CD4-positive, alpha-beta memory T cell (primary cell): ENCODE measurements at places on chromosomes 16 and 17.

GRCh38 chr16:56278196-56278855 is 87.0 kb downstream of the GNAO1 start:
- no peaks in the 10 kb centered on the region for H3K27me3 ChIP-seq
- peak overlapping the region; percentile 17 for H3K27ac ChIP-seq
- H3K4me1 ChIP-seq, result peaks cover 38% of the 10 kb centered on the region
- DNase-seq, result no peak
- H3K36me3 ChIP-seq, result no peaks in the 10 kb centered on the region

- H3K4me1 ChIP-seq, result no peaks in the 10 kb centered on the region
- DNase-seq, result no peak
- H3K36me3 ChIP-seq, result no peaks in the 10 kb centered on the region
These were observed 10.3 kb downstream of the CDRT4 start for GRCh38 chr17:15456972-15457722.

DNA sequence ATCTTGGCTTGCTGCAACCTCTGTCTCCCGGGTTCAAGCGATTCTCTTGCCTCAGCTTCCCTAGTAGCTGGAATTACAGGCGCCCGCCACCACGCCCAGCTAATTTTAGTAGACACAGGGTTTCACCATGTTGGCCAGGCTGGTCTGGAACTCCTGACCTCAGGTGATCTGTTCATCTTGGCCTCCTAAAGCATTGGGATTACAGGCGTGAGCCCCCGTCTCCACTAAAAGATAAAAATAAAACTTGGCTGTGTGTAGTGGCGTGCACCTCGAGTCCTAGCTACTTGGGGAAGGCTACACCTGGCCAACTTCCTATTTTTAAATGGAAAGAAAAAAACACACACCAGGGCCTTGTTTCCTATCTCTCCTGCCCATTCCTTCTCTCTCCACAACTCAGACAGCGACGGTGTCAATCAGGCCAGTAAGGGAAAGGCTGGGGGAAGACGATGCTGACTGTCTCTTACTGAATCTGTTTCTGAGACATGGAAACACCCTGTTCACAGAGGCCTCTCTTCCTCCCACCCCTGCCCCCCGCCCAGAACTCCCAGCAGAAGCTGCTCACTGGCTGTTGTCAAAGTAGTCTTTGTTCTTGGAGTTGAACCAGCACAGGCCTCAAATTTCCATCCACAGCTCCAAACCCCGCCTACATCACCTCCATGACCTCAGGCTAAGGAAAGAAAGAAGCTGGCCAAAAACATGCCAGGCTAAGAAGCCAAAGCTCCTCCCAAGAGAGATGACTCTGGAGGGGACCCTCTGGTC is 96.6 kb downstream of the NXN start:
- DNase-seq, result no peak
- no peak overlapping the region for H3K4me3 ChIP-seq
- no peak overlapping the region for H3K27ac ChIP-seq

DNA sequence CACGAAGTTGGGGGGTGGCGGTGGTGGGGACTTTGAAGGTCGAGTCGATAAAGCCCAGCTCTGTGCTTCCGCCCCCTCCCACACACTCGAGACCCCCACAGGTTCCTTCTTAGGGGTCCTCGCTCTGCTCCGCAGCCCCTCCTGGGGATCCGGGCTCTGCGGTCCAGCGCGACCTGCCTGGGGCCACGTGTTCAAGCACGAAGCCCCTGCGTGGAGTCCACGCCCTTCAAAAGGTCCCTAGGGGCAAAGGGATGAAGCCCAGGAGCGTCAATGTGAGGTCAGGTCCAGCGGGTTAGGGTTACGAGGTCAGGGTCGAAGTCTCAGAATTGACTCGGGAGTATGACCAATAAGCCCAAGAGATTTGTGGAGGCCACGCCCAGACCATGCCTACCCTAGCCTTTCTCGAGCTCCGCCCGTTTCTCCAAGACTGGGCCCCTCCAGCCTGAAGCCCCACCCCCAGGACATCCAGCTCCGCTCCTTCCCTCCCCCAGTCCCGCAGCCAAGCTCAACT is 786 bp upstream of the CACNA1G start:
- peak; percentile 48 for DNase-seq
- peaks cover 30% of the 10 kb centered on the region for H3K4me1 ChIP-seq
- H3K27ac ChIP-seq, result no peak overlapping the region

DNA sequence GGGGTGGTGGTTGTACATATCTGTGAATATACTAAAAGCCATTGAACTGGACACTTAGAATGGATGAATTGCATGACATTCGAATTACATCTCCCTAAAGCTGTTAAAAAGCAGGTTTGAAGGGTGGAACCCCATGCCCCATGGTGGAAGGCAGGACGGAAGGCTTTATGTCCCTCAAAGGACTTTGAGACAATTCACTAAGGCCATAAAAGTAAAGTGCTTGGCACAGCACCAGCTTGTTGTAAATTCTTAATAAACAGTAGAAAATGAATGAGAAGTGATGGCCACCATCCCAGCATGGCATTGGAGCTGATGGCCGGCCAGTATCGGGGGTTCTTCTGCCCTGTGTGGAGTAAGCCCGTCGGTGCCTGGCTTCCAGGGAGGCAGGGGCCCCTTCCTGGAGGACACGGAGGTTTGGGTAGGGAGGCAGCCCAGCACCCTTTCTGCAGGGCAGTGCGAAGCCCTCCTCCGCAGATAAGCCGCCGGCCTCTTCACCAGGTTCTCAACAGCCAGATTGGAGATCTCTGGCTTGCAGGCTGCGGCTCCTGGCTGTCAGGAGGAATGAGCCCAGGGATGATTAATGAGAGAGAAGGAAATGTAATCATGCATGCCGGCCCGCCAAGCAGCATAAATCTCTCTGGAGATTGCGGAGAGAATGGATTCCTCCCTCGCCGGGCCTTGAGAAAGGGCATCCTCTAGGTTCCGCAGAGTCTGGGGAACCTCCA is 346.9 kb downstream of the FOXL1 start:
- DNase-seq, result no peak
- no peaks in the 10 kb centered on the region for H3K4me1 ChIP-seq
- no peak overlapping the region for H3K4me3 ChIP-seq
- H3K27ac ChIP-seq, result no peak overlapping the region
- no peaks in the 10 kb centered on the region for H3K36me3 ChIP-seq

GRCh38 chr16:19771796-19772195 is 53.7 kb downstream of the IQCK start:
- no peaks in the 10 kb centered on the region for H3K36me3 ChIP-seq
- H3K4me3 ChIP-seq, result no peak overlapping the region
- DNase-seq, result no peak
- H3K27ac ChIP-seq, result no peak overlapping the region
- H3K27me3 ChIP-seq, result no peaks in the 10 kb centered on the region

- DNase-seq, result no peak
- H3K4me3 ChIP-seq, result no peak overlapping the region
- no peaks in the 10 kb centered on the region for H3K27me3 ChIP-seq
- no peak overlapping the region for H3K27ac ChIP-seq
- H3K4me1 ChIP-seq, result no peaks in the 10 kb centered on the region
These were observed 166.9 kb downstream of the C16orf95 start for GRCh38 chr16:87150262-87150661.

DNA sequence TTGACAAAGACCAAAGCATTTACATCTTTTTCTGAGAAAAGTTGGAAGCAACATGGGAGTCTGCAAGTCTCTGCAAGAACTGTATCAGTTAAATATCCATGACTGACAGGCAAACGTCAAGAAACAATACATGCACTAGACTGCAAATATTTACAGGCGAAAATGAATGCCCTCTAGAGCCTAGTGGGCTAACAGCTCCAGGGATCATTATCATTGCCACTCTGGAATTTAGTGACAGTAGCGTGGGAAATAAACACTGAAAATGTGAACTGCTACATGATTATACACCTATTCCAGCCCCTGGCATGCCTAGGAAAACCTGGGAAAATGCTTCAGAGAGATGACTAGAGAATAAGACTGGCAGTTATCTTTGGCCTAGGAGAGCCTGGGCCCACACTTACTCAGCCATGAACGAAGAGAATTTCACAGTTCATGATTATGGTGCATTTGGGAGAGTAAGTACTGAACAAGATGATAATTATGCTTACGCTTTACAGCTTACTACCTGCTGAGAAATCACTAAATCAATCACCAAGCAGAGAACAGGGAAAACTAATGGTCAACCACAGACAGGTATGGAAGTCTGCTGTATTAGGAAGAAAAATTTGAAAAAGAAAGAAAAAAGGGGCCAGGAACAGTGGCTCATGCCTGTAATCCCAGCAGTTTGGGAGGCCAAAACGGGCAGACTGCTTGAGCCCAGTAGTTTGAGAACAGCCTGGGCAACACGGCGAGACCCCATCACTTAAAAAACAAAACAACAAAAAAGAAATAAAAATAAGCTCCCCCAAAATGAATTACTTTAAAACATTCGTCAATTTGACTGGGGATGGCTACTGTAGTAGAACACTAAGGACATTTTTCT is 66.6 kb upstream of the CLEC18B start:
- H3K4me1 ChIP-seq, result no peaks in the 10 kb centered on the region
- H3K36me3 ChIP-seq, result peaks cover 70% of the 10 kb centered on the region
- no peak overlapping the region for H3K4me3 ChIP-seq
- no peaks in the 10 kb centered on the region for H3K27me3 ChIP-seq
- H3K27ac ChIP-seq, result no peak overlapping the region
- no peak for DNase-seq

GRCh38 chr16:68529931-68530701 is 9.0 kb upstream of the ZFP90 start:
- peak overlapping the region; percentile 36 for H3K4me3 ChIP-seq
- no peaks in the 10 kb centered on the region for H3K36me3 ChIP-seq
- H3K27me3 ChIP-seq, result no peaks in the 10 kb centered on the region
- DNase-seq, result peak; percentile 88
- peak overlapping the region; percentile 45 for H3K27ac ChIP-seq

- no peaks in the 10 kb centered on the region for H3K27me3 ChIP-seq
- H3K27ac ChIP-seq, result no peak overlapping the region
- no peaks in the 10 kb centered on the region for H3K36me3 ChIP-seq
- no peaks in the 10 kb centered on the region for H3K4me1 ChIP-seq
- no peak overlapping the region for H3K4me3 ChIP-seq
- DNase-seq, result no peak
These were observed 25.3 kb downstream of the PRSS54 start for GRCh38 chr16:58269526-58269925.

GRCh38 chr17:63919311-63919723 is 678 bp upstream of the GH1 start:
- H3K4me3 ChIP-seq, result no peak overlapping the region
- no peaks in the 10 kb centered on the region for H3K36me3 ChIP-seq
- no peak overlapping the region for H3K27ac ChIP-seq
- peak; percentile 71 for DNase-seq

DNA sequence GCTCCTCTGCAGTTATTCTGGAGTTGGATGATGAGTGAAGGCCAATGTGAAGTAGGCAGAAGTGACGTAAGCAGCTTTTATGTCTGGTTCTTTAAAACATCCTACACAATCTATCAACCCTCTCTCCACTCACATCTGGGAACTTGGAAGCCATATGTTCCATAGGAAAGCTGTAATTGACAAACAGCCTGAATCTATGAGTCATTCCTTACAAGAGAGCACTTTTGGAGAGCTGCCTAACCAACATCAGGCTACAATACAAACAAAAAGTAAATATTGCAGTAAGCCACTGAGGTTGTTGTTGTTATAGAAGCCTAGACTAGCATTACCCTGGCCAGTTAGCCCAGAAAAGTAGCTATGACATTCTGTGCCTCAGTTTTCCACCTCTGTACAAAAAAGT is 5.9 kb downstream of the CCL7 start:
- H3K27me3 ChIP-seq, result peaks cover 6% of the 10 kb centered on the region
- H3K4me1 ChIP-seq, result no peaks in the 10 kb centered on the region
- no peak overlapping the region for H3K27ac ChIP-seq
- no peak for DNase-seq

DNA sequence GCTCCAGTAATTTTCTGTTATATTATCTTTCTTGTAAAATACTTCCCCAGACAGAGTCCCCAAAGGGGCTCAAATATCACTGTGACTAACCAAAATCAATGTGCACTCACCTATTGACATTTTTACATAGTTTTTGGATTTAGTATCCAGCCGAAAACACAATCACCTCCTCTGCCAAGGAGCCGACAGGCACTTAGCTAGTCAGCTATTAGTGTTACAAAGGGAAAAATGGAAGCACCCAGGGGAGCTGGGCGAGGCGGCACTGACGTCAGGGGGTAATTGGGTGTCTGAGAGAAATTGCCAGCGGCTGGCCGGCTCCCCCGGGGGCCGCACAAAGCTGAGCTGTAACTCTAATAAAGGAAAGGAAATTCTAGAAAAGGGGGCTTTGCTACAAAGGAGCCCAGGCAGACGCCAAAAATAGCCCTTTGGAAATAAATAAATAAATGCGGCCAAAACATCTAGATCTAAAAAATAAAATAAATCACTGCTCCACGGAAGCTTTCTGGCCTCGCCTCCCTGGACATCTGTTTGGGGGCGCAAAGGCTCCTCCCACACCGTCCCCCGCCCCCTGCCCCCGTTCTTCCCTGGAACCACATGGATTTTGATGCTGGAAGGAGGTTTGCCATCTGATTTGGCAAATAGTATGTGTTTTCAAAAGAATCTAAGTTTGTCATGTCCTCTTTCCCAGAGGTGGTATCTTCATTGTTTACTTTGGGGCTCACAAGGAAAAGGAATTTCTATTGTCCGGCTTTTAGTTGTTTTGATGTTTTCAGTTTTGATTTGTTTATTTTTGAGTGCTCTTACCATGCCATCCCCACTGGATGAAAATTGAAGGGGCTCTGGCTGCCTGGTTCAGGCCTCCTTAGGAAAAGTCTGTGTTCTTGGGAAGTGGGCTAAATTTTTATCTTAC is 156.7 kb downstream of the ZNF423 start:
- no peaks in the 10 kb centered on the region for H3K4me1 ChIP-seq
- no peak overlapping the region for H3K27ac ChIP-seq
- no peak for DNase-seq
- no peaks in the 10 kb centered on the region for H3K27me3 ChIP-seq
- no peak overlapping the region for H3K4me3 ChIP-seq

- no peak overlapping the region for H3K27ac ChIP-seq
- peaks cover 45% of the 10 kb centered on the region for H3K36me3 ChIP-seq
- no peak overlapping the region for H3K4me3 ChIP-seq
- DNase-seq, result no peak
- H3K4me1 ChIP-seq, result no peaks in the 10 kb centered on the region
These were observed 13.7 kb downstream of the CANT1 start for GRCh38 chr17:78995761-78996451.

DNA sequence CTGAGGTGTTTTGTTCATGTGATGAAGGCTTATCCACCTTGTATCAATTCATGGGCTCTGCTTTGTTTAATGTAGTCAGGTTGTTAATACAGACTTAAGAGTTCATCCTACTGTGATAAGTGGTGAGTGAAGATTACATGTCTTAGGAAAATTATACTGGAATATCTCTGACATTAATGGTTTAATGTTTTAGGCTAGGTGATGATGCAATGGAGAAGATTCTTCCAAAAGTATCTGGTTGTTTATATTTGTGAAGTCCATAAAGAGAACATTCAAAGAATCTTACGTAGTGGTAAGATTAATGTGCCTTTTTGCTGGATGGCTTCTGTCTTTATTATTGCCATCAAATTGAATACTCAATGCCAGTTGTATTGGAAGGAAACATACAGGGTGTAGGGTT is 236.4 kb downstream of the BCAS3 start:
- no peaks in the 10 kb centered on the region for H3K36me3 ChIP-seq
- H3K4me3 ChIP-seq, result no peak overlapping the region
- no peaks in the 10 kb centered on the region for H3K4me1 ChIP-seq
- no peak for DNase-seq

GRCh38 chr17:43832168-43832975 is 574 bp downstream of the MPP3 start:
- H3K27ac ChIP-seq, result no peak overlapping the region
- H3K27me3 ChIP-seq, result peaks cover 13% of the 10 kb centered on the region
- H3K4me3 ChIP-seq, result no peak overlapping the region
- H3K4me1 ChIP-seq, result peaks cover 13% of the 10 kb centered on the region
- DNase-seq, result no peak
